Right renal cortex interstitium (tissue), 3 donors: ENCODE measurements at places on chromosomes 7 and 10. TPM values are rescaled to one million over a fixed set of nuclear protein-coding genes. Genes with fewer than 3 reads are reported as not detected.
A peak's percentile ranks its signal among the peaks of the same experiment; 100 is the strongest.

GRCh38 chr10:30447125-30447799, 13.3 kb downstream of the MAP3K8 start:
- DNase-seq: no peak

GRCh38 chr7:116953372-116953905, at the start of gene ST7:
TSS of gene ST7 (plus strand) at chr7:116953501. CDS start at chr7:116953541, 40 bp downstream.
- peak; percentile 71 for DNase-seq

- no peak for DNase-seq
Observed at GRCh38 chr7:16816824-16817223, 12.0 kb upstream of the AGR2 start.

GRCh38 chr7:3041986-3042675, 1.5 kb downstream of the CARD11 start:
- DNase-seq: no peak

GRCh38 chr7:133959505-133959904, 167.6 kb upstream of the LRGUK start:
- DNase-seq: no peak

- DNase-seq: no peak
Observed at GRCh38 chr10:18868919-18869318, 179.7 kb upstream of the MALRD1 start.

DNA sequence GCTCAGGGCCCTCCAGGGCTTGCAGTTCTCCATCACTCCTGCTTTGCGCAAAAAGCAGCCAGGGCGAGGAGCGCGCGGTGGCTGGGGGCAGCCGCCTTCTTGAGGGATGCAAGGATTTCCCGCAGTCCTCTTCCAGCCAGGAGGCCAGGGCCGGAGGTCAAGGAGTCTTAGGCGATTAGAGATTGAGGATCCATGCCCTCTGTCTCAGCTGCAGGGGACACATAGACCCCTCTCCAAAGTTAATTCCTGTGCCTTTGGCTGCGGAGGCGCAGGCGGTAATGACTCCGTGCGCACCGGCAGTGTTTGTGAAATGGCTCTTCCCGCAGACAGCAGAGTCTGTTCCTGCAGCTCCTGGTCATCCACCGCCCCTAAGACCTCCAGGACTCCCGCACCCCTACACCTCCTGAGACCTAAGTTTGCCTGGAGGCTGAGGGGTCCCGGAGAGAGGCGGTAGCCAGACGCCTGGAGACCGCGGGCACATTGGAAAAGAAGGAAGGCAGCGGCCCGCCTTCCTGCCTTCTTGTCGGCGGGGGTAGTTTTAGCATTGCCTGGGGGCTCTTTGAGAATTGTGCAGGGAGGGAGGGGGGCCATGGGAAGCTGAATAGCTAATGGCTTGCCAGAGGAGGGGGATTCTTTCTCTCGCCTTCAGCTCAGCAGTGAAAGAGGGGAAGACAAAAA, 3.3 kb upstream of the NEUROG3 start:
- DNase-seq: no peak

DNA sequence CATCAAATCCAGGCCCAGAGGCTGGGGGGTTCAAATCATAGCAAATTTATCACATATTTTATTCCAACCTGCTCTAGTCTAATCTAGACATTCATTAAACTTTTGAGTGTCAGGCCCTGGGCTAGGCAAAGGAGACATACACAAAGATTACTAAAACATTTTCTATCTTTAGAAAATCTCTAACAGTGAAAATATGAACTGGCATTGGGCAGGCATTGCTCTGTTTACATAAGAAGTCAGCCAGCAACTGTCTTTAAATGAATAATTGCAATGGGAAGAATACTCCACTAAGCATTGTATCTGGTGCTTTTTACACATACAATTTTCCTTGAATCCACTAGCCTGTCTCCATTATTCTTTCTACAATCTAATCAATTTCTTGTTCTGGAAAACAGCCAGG, 222.5 kb upstream of the LRRN3 start:
- no peak for DNase-seq

GRCh38 chr10:100359529-100360150, 12.6 kb downstream of the SCD start:
- DNase-seq: no peak

DNA sequence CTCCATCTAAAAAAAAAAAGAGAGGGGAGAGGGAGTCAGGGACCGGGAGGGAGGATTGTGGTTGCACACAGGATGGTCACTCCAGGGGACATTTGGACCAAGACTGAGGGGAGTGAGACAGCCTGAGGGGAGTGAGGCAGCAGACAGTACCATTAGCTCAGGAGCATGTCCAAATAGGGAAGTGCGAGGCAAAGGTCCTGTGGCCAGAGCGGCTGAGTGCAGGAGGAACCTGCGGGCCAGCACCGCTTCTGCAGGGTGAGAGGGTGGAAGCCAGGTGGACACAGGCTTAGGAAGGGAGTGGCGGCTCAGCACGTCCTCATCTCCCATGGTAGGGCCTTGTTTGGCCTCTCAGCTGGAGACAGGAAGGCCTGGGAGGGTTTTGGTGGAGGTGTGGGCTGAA, 48.9 kb upstream of the PFKFB3 start:
- no peak for DNase-seq

DNA sequence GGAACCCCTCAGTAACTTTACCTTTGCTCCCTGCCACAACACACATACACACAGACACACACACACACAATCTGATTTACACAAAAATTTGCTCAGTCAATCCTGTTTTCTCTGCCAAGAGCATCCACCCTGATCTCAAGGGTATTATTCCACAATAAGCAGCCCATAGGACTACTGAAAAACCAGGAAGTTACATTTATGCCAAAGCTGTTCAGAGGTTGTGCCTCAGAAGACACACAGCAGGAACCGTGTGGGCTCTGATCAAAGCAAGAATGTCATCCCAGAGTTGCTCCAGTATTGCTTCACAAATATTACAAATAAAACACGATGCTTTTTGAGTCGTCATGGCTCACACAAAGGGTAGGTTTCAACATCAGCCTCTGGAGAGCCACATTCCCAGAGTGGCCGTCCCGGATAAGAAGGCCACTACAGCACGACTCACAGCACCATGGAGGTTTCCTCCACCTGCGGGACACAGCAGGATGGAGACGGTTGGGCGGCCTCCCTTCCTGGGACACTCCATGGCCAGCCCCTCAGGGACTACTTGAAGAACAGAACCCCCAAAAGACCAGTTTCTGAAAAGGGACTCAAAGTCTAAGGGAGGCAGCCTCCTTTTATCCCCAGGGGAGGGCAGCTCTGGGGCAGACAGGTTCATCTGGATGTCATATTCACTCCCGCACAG, 1.6 kb downstream of the AIFM2 start:
- no peak for DNase-seq

DNA sequence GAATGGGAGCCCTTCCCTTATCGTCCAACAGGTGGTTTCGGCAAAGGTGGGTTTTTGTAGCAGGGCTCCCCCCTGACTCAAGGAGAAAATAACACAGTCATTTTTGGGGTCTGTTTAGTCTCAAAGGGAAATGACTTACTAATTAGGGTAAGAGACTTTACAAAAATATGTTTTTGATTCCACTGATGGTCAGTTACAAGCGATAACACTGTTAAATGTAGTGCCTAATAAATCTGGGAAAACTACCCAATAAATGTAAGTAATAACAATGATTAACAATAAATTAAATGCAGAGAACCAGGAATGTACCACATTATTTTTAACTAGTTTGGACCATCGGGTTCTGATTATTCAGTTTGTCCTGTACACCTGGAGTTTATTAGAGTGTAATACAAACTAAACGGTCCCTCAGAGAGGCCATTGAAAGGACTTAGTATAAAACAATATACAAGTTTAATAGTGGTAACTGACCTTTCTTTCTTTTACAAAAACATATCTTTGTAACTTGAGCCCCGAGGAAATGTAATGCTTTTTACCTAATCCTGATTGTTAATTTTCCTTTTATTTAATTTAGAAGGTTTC, 216.2 kb upstream of the HABP2 start:
- no peak for DNase-seq

- peak; percentile 62 for DNase-seq
Observed at GRCh38 chr7:25069900-25070443, 55.1 kb downstream of the CYCS start.

DNA sequence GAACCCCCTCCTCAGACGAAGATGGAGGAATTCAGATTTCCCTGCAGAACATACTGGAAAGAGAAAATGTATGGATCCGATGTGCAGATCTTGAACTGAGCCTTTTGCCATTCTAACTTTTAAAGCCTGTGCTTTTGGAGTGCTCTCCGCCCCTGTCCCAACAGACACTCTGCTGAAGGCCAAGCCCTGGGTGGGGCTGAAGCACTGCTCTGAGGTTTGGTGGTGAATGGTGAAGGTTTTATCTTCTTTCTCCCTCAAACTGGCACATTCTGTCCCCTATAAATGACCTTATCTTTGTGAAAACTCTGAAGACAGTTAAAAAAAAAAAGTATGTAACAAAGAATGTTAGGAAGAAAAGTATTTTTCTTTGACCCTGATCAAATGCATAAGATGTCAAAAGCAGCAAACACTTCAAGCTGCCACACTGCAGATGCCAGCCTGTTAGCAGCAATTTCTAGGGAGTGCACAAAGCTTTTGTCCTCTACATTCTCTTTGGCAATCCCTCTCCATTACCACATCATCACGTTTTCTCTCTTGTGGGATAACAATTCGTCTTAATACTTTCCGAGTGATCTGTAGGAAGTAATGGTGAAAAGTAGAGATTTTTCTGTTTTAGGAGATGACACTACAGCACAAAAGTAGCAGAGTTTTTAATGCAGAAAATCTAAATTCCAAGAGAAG, 137.3 kb upstream of the CCDC6 start:
- DNase-seq: no peak

Gene CLCN1
- polyA plus RNA-seq: 0.08 TPM

Gene SPDYE6
- 2.2 TPM for polyA plus RNA-seq

Gene ZNF804B
- 0.46 TPM for polyA plus RNA-seq

Gene IRF5
- 8.4 TPM for polyA plus RNA-seq

Gene MMD2
- not detected for polyA plus RNA-seq

Gene NIPSNAP2
- 118 TPM for polyA plus RNA-seq

Gene MYOZ1
- 5.0 TPM for polyA plus RNA-seq

Gene WEE2
- polyA plus RNA-seq: not detected
